Non-pigmented ciliary epithelial cell (primary cell): ENCODE measurements at places on chromosomes 6 and 20.

DNA sequence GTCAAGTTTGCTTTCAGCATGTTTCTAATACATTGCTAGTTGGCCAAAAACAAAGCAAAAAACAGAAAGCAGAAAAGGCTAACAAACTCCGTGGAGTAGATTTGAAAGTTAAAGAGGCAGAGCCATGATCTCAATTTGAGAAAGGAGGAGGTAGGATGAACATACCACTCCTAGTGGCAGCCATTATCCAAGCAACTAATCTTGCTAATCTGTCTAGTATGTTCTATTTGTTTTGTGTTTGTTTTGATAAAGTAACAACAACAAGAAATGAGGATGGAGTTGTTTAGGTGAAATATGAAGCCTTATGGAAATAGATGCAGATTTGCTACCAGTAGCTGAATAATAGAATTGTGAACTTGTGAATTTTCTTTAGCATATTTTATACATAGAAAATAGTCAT is 295.5 kb upstream of the PRDM1 start:
- no peak for DNase-seq

GRCh38 chr6:33163540-33163939 is 28.7 kb downstream of the COL11A2 start:
- no peak for DNase-seq

- no peak for DNase-seq
Measured at GRCh38 chr20:47782920-47783552, 2.2 kb downstream of the SULF2 start.

GRCh38 chr20:53866794-53867740 is 203.3 kb downstream of the BCAS1 start:
- no peak for DNase-seq

GRCh38 chr6:84758486-84758885 is 5.9 kb downstream of the TBX18 start:
- no peak for DNase-seq

- DNase-seq = no peak
Measured at GRCh38 chr6:144481527-144481926, 196.4 kb downstream of the UTRN start.

DNA sequence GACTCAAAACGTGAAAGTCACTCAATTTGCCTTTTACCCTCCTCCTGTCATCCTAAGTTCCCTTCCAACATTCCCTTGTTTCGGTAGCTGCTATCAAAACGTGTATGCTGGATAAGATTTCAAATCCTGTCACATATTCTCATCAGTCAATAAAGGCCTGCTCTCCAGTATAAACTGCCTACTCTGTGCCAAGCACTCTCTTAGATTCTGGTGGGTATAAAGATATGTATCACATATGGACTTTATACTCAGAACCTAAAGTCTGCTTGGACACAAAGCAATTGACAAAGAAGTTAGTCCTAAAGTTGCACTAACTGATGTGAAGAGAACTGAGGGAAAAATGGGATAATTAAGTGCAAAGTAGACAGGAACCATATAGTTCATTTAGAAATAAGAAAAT is 476.6 kb upstream of the MARCKS start:
- no peak for DNase-seq

GRCh38 chr6:114068771-114069170 is 97.8 kb upstream of the HDAC2 start:
- no peak for DNase-seq

DNA sequence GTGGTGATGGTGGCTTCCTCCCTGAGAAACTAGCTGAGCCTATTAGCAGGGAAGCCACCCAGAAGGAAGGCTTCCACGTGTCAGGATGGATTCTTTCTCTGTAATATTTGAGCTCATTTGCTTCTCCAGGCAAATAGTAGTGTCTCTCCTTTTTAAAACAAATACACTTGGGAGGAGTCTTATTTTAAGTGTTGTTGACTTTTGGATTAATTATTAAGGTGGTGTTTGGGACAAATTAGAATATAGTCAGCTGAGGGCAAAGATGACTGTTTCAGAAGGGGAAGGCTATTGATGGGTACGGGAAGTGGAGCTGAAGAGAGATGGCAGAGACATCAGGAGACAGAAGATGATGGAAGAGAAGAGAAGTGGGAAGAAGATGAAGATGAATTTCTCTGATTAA is 119.8 kb upstream of the PHACTR1 start:
- no peak for DNase-seq

DNA sequence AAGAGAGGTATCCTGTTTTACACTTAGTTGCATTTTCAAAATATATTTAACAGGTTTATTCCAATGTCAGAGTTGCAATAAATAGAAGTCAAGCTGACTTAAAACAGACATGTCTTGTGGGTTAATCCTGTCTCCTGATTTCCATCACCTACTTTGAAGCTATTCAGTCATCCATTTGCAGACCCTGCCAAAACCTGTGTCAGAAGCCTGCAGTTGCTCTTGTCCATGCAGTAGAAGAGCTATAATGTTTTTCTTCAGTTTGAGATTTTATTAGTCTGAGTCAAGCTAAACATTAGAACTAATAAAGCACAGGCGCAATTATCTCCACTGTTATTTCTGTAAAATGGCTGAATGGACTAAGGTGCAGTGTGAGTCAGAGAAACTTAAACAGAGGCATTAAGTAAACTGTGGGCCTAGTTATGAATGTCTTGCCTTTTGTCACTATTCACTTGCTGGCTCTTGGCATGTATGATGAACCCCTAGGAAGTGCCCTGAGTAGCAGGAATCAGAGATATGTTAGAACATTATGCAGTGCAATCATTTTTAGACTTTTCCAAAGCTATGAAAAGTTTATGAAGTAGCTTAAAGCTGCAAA is 11.0 kb upstream of the HDGFL1 start:
- no peak for DNase-seq

DNA sequence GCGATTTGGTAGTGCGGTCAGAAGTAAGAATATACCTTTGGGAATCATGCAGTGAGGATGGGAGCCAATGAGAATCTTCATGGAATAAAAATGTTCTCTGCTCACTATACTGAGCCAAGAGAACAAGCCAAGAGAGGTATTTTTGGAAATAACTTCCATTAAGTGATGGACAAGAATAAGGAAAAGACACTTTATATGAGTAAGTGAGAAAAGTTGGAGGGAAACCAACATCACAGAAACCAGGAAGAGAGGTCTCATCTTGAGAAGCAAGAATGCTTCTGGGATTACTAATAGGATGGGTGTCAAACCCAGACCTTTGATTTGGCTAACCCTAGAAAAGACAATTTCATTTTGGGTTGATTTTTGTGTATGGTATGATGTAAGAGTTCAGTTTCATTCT is 181.2 kb upstream of the JAG1 start:
- no peak for DNase-seq

- no peak for DNase-seq
Measured at GRCh38 chr6:40152701-40153436, 218.6 kb upstream of the MOCS1 start.

DNA sequence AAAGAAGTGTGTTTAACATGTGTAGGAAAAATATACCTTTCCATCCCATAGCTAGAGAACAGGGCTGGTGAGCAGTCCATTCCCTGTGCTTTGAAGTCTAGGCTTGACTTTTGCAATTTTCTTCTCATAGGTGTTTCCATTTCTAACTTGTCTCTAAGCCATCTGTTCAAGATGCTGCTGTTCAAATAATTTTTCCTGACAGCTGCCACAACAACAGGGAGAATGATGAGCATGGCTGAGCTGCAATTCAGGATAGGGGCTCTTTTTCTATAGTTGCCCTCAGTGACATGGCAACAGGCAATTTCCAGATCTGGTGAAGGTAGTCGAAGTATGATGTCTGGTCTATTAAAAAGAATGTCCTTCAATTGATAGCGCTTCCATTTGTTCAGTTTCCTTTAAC is 103.0 kb upstream of the HS3ST5 start:
- DNase-seq = no peak

DNA sequence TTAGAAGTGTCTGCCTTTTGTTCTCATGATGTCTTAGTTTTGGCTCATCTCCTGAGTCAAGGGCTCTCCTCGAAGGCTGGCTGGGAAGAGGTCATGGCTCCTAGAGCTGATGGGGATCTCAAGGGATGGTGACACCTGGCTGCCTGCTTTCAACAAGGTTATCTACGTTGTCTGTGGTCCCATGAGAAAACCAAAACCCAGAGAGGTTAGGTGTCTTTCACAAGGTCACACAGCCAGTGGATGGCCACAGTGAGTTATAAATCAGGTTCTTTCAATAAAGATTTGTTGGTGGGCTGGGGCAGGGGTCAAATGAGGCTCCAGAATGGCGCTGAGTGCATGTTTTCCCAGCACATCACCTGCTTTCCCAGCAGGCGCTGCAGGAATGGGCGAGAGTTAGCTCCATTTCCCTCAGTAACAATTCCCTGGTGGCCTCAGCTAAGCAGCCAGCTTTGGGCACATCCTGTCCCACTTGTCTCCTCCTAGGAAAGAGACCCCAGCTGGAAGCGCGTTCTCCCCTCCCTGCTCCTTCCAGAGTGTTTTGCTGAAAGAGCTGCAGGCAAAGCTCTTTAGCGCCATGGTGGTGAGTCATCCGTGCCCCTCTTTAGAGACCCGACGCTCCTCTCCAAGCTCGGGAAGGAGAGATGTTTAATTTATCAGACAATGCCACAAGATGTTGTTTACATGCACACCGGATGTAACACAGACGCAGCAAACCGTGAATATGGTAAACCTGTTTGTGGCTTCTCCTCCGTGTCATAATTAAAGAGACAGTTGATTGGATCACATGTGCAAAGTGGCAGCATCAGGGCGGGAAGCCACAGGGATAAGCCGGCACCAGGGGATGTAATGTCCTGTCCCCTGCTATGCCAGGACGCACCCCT is 109.7 kb downstream of the LRFN2 start:
- no peak for DNase-seq

GRCh38 chr20:58673119-58673518 is 19.5 kb upstream of the NPEPL1 start:
- no peak for DNase-seq

GRCh38 chr6:126396131-126396530 is 56.2 kb downstream of the CENPW start:
- no peak for DNase-seq

GRCh38 chr6:79238919-79239318 is 4.4 kb upstream of the HMGN3 start:
- DNase-seq = no peak

DNA sequence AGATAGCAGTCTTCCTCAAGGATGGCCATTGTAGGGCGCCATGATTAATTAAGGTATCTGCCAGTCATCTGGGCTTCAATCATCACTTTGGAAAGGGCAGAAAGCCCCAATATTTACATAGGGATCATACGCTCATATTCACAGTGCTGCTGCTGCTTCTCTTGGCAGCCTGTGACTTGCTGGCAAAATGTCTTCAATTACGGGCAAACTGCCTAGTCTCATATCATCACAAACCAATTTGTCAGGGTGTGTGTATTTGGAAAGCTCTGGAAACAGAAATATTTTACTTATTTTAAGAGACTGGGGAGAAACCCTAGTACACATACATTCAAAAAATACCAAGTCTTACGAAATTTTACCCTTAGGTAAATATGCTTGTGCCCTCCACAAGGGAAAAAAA is 77.6 kb downstream of the SAMD5 start:
- no peak for DNase-seq

GRCh38 chr6:132227904-132228303 is 173.4 kb downstream of the MOXD1 start:
- DNase-seq = peak; percentile 65

GRCh38 chr6:53591873-53592272 is 47.0 kb upstream of the GCLC start:
- DNase-seq = no peak

- no peak for DNase-seq
Measured at GRCh38 chr6:79913369-79913768, 34.0 kb downstream of the ELOVL4 start.

GRCh38 chr6:77678048-77678447 is 25.2 kb downstream of the MEI4 start:
- DNase-seq = no peak

DNA sequence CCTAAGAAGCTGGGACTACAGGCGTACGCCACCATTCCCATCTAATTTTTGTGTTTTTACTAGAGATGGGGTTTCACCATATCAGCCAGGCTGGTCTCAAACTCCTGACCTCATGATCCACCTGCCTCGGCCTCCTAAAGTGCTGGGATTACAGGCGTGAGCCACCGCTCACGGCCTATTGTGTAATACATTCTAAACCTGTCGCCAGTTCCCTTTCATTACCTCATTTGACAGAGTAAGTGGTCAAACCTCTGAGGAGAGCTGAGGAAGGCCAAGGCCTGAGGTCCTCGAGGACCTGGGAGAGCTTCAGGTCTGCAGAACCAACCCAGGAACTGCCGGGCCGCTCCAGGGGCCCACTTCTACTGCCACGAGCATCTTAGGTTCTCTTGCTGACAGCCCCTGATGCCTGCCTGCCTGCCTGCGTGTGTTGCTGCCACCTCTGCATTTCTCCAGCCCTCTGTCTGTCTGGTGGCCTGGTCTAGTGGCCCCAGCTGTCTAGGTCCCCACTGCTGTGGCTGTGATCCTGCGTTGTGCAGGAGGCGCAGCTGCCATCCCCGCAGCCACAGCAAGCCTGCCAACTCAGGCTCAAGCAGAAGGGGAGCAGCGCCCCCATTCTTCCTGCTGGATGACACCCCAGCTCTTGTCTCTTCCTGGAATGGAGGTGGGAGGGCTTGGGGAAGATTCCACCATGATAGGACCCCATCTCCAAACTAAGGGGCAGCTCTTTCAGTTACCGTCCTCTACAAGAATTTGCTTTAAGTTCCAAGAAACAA is 45.3 kb downstream of the PRR18 start:
- no peak for DNase-seq

DNA sequence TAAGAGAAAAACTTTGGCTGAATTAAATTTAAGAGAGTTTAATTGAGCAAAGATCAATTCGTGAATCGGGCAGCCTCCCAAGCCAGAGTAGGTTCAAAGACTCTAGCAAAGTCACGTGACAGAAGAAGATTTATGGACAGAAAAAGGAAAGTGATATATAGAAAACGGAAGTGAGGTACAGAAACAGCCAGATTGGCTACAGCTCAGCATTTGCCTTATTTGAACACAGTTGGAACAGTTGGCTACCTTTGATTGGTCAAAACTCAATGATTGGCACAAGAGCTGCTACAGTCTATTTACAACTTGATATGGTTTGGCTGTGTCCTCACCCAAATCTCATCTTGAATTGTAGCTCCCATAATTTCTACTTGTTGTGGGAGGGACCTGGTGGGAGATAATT is 102.6 kb downstream of the PLG start:
- no peak for DNase-seq

DNA sequence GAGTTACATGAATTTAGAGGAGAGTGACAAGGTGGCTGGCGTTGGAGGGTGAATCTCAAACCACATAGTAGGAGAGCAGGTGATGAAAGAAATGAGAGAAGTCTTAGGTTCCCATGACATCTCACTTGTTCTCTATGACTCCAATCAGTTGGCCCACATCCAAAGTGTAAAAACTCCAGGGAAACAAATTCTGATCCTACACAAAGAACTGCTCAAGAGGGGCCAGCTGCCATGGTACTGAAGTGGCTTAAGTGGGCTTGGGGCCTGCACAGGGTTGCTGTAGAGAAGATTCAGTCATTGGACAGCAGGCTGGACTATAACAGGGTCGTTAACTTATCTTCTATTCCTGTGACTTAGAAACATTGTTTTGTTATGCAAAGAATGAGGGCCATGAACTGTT is 7.6 kb upstream of the ADGRF4 start:
- DNase-seq = no peak
